ENCODE measurements at places on chromosomes 11 and 22.

- no peak for DNase-seq
Measured at GRCh38 chr11:32932196-32932595, 39.6 kb downstream of the QSER1 start.

DNA sequence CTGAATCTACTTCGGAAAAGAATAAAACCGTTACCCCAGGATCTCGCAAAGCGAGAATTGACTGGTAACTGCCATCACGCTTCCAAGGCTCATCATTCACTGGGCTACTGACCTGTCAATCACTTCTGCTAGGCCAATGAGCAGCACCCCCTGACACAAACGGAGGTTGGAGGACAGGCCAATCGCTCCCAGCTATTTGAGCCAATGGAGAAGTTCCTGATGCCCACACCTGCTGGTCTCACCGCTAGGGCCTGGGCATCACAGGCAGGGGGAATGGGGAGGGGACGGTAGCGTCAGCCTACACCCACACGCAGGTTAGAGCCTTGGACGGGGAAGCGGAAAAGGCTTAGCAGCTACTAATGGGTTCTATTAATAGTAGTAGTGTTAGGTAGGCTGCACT, 56.7 kb upstream of the CHST1 start:
- DNase-seq, result no peak

DNA sequence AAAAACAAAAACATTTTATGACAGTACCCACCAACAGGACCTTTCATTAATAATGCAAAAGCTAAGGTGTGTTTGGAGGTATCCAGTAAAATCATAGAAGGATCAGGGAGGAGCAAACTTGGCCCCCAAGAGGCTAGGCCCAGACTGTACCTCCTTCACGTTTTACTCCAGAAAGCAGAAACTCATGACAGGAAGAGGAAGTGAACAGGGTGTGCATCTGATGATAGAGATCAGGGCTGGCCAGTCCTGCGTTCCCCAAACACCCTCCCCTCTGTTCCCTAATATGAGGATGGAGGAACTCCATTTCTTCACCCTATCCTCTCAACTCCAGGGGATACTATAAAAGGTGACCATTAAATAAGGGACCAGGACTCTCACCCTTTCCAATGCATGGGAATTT, 10.2 kb upstream of the MS4A12 start:
- no peak for DNase-seq

GRCh38 chr22:42308892-42309468, 38.5 kb upstream of the TCF20 start:
- DNase-seq, result no peak

GRCh38 chr11:69537126-69537525, 55.7 kb downstream of the LINC01488 start:
- DNase-seq, result no peak

DNA sequence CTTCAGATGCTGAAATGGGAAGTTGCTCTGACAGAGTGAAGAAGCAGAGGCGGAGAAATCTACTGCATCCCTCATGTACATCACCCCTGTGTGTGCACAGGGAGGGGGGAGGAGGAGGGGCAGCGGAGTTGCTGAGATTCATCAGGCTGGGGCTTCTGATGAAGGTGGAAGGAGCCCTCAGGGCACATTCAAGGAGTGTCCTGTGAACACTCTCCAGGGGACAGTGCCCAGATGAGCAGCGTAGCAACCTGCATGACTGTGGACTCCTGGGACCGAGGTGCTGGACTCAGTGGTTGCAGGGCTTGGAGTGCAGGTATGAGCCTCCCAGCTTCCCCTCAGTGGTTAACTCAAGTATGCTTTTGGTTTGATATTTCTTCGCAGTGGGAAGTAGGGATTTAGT, 257.8 kb upstream of the B3GAT1 start:
- no peak for DNase-seq

GRCh38 chr11:43376594-43376993, 17.9 kb downstream of the TTC17 start:
- no peak for DNase-seq

- DNase-seq, result no peak
Measured at GRCh38 chr11:115716601-115717529, 212.7 kb upstream of the CADM1 start.

GRCh38 chr22:23089633-23090456, 19.5 kb downstream of the GNAZ start:
- DNase-seq, result no peak

DNA sequence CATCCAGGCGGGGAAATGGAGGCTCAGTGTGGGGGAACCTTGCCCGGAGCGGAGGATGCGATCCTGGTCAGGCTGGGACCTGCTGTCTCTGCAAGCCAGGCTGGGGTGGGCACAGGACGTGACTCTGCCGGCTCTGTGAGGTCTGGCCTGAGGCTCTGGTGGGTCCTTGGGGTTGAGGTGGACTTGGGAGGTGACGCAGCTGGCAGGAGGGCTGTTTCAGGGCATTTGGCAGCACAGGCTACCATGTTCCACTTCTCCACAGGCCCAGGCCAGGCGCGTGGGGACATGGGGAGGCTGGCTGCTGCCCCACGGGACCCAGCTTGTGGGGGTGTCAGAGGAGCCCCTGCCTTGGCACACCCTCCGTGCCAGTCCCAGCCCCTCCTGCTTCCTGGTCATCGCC, 1199.7 kb downstream of the BRD1 start:
- no peak for DNase-seq

- no peak for DNase-seq
Measured at GRCh38 chr11:35182317-35182939, 43.5 kb downstream of the CD44 start.
